ENCODE measurements at places on chromosomes 11 and 22.

DNA sequence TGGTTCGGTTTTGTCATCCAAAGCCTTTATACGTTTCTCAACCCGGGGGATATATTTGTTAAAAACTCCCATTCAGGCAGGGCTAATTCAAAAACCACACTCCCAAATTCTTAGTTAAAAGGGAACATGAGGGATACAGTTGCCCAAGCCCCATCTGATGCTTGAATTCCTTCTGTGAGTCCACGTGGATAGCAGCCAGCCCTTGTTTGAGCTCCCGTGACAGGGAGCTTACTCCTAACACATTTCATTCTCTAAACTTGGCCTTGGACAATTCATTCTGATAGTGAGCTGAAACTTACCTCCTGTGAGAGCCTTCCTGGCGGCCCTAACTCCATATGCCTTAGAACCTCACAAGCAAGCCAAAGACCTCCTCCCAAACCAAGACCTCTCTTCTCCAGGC, 357.5 kb downstream of the TENM4 start:
- DNase-seq: no peak

GRCh38 chr11:5280582-5281102, 10.9 kb upstream of the HBE1 start:
- peak; percentile 16 for DNase-seq

DNA sequence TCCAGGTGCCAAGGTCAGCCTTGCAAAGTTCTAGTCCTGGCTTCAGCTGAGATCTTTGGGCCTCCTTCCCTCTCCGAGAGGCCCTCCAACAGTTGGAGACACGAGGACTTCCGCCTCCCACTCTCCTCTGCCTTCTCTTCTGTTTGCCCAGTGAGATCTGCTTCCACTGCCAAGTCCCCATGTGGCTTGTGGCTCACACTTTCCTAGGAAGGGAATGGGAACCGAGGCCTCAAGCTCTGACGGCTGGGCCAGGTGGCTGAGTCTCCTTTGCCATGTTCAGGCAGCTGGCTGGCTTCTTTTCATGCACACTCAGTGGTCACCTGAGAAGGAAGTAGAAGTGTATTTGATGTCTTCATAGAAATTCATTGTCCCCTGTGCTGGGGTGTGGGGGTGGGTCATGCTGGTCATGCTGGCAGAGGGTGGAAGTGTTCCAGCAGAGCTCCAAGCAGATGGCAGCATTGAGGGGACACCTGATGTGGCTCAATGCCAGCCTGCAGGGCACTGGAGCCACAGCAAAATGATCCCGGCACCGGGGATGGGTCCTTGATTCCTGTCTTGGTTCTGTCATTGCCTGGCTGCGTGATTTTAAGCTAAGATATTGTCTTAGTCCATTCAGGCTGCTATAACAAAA, 130.4 kb downstream of the ADAMTS15 start:
- no peak for DNase-seq

GRCh38 chr11:68003846-68004550, at the start of gene UNC93B1:
Gene UNC93B1, minus strand, starts transcription at chr11:68004097. Its CDS starts 54 bp downstream, at chr11:68004043.
- peak; percentile 91 for DNase-seq

DNA sequence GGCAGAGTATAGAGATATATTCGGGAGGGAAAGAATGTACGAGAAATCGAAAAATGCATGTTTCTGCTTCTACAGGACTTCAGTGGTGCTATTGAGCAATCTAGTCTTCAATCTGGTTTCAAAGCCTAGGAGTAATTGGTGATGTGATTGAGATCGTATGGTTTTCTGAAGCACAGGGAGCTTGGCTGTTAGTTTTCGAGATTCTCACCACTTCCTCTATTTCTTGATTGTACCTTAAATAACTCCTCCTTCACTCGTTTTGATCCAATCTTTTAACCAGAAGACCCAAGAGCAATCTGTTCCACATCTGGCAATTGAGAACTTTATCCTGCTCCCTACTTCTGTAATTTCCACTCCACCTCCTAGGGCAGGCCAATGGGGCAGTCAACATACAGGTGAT, 518 bp downstream of the CCDC179 start:
- no peak for DNase-seq

DNA sequence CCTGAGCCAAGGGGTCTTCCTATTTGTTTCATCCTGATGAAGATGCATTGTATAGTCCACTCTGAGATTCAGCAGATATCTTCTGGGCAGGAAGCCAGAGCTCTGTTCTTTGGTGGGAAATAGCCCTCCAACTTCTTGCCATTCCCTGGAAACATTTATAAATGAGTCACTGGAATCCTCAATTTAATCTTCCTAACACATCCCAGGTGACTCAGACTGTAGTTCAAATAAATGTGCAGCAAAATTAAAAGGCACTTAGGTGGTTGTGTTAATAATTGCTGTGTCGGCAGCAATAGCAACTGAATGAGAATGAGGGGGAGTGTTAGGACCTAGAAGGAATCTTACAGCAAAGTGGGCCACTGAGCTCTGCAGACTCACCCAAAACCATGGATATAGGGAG, 108.6 kb downstream of the INSC start:
- DNase-seq: no peak

DNA sequence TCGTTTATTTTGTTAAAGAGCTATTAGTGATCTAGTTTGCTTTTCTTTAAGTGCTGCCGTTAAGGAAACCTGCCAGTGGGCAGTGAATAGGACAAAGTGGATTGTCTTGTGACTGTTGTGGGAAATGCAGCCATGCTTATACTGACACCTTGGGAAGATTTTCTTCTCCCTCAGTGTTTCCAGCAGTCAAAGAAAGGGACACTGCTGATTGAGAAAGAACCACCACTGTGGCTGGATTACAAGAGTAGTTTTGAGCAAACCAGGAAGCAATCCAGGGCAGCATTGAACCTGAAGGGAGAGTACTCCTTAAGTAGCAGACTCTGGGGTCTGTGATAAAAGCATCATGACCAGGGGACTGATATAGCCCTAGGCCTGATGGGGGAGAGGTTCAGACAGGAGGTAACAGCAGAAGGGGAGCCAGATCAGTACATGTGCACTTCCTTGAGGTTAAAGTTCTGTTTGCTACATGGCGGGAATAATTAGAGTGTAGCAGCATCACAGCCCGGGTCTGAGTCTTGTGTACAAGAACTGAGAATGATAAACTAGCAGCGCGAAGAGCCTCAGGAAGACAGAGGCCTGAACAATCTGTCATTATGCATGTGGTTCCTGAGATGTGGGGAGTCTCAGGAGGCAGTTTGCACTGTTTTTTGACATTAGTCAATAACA, 167.8 kb downstream of the C11orf91 start:
- DNase-seq: no peak

DNA sequence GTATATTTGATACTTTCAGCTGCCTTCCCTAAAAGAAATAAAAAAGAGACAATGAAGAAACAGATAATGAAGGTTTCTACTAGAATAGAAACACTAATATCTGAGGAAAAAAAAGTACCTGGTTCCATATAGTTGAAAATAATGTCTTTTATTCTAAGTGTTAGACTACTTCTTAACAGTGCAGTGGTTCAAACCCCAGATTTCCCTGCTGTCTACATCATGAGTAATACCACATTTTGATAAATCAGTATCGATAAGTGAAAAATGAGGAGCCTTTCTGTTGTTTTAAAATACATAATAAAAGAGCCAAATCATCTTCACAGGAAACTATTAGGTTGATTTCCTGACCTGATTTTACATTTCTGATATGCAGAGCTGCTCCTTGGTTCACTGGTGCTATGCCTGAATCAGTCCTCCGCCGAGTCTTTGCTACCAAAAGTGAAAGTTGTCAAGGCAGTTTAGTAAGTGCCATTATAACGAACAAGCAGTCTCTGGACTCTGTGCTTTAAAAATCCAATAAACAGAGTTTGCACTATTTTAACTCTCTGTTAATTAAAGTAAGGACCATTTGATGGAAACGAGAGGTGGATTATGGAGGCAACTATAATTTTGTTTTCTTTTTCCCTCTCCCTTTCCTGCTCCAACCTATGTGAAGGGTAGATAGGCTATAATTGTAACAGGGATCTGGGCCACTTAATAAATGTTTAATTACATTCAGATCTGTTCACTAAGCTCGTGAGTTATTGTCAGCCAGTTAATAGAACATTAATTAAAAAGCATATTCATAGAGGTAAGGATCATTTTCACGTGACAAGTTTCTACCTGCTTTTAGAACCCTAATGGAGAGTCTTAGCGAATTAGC, 724.5 kb upstream of the RAG2 start:
- no peak for DNase-seq

DNA sequence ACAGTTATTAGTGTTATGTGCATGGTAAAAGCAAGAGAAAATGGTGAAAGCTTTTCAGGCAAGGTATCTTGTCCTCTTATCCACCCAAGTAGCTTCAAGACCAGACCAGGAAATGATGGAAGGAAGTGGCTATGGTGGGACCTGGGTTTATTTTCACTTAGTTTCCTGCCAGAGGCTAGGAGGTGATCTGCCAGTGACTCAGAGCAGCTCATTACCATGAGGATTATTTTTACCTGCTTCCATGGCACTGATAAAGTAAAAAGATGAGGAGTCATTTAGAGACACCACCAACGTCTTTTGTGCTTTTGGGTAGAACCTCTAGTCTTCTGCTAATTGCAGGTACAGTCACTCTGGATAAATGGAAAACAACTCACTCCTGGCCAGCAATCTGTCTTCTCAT, 339.9 kb upstream of the KIRREL3 start:
- no peak for DNase-seq

- no peak for DNase-seq
These were observed 91.2 kb downstream of the CLPB start for GRCh38 chr11:72343006-72343756.

GRCh38 chr11:117303101-117303500, 12.0 kb downstream of the BACE1-AS start:
- no peak for DNase-seq
